ENCODE measurements at places on chromosomes 4 and X. TPM values are rescaled to one million over a fixed set of nuclear protein-coding genes. Genes with fewer than 3 reads are reported as not detected.

TMEM150C gene
- 4.3 TPM for total RNA-seq

TRIML1 gene
- not detected for total RNA-seq

IGSF1 gene
- total RNA-seq = not detected

FAM9C gene
- total RNA-seq = not detected

WNK3 gene
- 1.3 TPM for total RNA-seq

JAKMIP1 gene
- total RNA-seq = 0.79 TPM

NIPAL1 gene
- total RNA-seq = 1.6 TPM

ASB5 gene
- total RNA-seq = not detected

PCDH7 gene
- 6.8 TPM for total RNA-seq

DNA sequence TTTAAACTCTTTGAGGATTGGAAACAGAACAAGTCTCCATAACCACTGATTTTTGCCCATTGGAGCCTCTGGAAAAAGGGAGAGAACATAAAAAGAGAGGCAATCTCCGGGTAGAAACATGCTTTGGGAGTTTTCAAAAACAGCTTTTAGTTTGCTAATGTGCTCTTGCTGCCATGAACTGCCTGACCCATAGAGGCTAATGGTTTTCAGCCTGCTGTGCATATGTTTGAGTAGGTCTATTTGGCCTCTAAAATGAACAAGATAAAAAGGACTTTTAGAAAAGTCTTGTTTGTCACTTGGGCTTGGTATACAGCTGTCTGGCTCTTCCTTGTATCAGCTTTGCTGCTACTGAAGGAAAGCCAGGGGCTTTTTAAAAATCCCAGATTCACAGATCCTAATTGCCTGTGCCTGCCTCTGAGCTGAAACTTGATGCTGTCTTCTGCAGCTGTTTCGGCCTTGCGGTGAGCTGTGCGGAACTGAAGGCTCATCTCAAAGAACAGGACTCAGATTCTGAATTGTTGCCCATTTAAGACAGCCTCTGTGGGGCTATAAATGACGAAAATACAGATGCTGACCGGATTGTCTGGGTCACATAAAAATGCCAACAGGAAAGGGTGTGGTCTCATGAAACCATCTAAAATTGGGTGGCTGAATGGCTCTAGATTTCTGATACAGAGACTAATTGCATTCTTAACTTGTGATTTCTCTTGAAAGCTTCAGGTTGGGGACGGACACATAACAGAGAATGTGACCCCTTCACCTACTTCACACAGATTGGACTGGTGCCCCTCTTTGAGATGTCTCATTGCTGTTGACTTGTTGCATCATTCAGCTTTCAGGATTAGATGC is 18.4 kb upstream of the ZNF41 start:
- DNase-seq = no peak

DNA sequence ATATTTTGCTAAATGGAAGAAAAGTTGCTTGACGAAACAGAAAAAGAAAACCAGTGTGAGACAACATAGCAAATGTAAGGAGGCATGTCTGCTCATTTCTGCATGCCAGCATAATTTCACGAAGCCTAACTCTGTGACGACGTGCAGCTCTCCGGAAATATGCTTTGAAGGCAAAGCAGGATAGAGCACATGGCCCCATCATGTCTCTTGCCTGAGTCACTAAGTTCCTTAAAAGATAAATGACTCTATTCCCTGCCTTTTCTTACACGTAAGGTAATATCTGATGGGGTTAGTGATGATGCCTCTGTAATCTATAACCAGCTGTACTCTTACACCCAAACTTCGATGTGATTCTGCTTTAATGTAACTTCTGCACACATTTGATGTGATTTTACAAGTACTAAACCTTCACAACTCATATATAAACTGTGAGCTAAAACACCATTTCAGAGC is 64.5 kb downstream of the ANXA3 start:
- DNase-seq = no peak

GRCh38 chrX:135432453-135432852 is 10.7 kb downstream of the SMIM10L2A start:
- no peak for DNase-seq

DNA sequence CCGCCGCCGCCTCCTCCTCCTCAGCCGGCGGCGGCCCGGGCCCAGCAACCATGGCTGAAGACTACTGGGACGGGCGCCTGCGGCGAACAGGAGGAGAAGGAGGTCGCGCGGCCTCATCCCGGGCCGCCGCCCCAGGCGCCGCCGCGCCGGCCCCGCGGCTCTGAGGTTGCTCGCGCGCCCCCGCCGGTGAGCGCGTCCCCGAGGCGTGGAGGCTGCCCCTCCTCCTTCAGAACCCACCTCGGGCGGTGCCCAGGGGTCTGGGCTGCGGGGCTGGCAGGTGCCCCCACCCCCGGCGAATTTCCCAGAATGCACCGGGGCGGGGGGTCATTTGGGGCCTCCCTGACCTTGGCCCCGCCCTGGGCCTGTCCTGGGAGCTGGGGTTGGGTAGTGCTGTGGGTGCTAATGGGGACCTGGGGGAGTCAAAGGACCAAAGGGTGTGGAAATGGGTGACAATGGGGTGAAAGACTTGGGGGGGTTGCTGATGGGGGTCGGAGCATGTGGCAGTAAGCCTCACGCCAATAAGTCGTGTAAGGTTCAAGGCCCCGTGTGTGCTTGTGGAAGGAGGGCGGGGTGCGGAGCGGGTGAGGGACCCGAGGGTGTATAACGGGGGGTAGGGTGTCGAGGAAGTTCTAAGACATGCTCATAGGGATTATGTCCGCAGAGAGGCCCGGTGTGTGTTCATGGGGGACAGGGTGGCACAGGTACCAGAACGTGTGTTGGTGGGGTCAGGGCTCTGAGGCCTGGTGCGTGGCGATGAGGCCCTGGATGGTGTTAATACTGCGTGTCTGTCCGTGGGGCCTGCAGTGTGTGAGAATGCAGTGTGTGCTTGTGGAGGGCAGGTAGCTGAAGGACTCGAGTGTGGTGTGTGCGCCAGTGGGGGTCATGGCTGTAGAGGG is 687 bp downstream of the CDK16 start:
- no peak for DNase-seq

- peak; percentile 58 for DNase-seq
These were observed 72.6 kb upstream of the SLC4A4 start for GRCh38 chr4:71266090-71266794.

GRCh38 chrX:1074755-1075154 is 137.7 kb downstream of the CRLF2 start:
- no peak for DNase-seq

DNA sequence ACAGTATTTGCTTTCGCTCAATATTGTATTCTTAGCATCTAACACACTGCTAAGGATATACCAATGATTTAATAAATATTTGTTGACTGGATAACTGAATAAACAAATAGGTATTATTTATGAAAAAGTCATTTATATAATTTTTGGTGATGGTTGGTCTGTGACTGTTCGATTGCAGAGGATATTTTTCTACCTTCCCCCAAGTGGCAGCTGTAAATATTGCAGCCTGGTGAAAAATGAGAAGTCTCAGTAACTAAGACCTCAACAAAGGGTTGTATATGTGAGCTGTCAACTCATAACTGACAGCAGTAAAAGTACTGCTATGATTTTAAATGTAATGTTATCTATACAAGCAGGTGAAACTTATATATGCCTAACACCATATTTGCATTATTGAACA is 36.0 kb downstream of the HTR2C start:
- no peak for DNase-seq

- no peak for DNase-seq
These were observed 46.4 kb upstream of the TMEM131L start for GRCh38 chr4:153419673-153420278.

GRCh38 chr4:10024303-10024702 is 3.0 kb upstream of the SLC2A9 start:
- peak; percentile 67 for DNase-seq

DNA sequence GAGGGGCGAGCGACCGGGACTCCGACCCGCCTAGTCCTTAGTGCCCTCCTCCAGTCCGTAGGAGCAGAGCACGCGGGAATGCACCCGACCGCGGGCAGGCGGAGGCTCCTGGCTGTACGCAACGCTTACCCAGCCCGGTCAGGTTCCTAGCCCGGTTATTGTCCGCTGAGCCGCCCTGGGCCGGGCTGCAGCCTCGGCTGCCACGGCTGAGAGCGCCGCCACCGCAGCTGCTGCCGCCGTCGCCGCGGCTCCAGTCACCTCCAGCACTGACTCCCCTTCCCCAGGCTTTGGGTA is at the start of gene AMER1:
AMER1 (minus strand) TSS at position 268 of the 294 bp plus-strand sequence. CDS start 12,422 bp downstream, outside the sequence.
- peak; percentile 85 for DNase-seq

DNA sequence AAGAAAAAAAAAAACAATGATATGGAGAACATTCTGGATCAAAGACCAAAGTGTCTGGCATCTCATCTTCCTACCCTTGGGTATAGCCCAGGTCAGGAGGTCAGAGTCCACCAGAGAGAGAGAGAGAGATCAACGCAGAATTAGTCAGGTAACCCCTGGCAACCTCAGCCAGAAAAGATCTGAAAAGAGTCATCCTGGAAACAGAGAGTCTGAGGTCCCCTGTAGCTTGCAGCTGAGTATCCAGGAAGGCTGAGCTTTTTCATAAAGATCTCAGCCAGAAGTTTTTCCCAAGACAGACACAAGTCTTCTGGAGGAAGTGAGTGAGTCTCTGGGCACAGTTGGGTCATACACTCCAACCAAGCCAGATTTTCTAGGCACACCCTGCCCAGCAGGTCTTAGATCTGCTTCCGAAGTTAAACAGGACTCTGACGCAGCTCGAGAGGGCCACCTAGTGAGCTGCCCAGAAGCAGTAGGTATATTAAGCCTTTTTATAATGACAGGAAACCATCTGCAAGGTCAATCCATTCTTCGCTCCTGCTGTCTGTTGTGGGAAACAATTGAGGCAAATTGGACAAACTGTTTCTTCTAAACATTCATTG is 35.7 kb downstream of the ACE2 start:
- DNase-seq = peak; percentile 29

GRCh38 chrX:32153585-32153984 is 1057.8 kb downstream of the DMD start:
- DNase-seq = no peak

DNA sequence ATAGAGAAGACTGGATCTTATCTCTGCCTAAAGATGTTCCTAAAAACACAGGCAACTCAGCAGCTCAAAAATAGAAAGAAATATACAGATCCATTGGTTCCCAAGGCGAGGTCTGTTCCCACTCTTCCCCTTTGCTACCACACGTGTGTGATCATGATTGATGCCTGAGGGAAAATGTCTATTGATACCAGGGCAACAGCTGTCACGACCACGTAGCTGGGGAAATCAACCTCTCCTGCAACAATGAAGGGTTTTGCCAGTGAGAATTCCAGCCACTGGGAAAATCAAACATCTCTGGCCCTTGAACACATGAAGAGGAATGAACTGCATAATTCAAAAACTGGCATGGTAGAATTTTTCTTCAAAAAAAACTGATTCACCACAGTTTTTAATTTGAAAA is 131.0 kb upstream of the MAP3K15 start:
- no peak for DNase-seq

- DNase-seq = no peak
These were observed 17.6 kb upstream of the GABRA4 start for GRCh38 chr4:47010912-47011446.

DNA sequence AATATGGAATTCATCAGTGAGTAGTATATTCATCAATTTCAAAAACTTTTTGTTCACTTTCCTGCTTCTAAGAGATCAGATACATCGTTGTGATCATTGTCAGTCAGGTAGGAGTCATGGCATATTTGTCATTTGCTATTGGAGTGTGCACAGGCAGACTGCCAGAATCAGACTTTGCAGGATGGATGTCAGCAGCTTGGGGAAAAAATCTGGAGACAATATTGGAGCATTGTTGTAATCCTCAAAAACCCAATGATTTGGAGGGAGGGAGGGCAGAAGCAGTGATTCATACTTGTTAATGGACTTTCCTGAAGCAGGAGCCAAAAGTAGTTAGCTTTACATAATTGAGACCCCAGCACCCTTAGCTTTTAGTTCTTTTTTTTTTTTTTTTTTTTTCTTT is 59.6 kb upstream of the DRP2 start:
- no peak for DNase-seq

DNA sequence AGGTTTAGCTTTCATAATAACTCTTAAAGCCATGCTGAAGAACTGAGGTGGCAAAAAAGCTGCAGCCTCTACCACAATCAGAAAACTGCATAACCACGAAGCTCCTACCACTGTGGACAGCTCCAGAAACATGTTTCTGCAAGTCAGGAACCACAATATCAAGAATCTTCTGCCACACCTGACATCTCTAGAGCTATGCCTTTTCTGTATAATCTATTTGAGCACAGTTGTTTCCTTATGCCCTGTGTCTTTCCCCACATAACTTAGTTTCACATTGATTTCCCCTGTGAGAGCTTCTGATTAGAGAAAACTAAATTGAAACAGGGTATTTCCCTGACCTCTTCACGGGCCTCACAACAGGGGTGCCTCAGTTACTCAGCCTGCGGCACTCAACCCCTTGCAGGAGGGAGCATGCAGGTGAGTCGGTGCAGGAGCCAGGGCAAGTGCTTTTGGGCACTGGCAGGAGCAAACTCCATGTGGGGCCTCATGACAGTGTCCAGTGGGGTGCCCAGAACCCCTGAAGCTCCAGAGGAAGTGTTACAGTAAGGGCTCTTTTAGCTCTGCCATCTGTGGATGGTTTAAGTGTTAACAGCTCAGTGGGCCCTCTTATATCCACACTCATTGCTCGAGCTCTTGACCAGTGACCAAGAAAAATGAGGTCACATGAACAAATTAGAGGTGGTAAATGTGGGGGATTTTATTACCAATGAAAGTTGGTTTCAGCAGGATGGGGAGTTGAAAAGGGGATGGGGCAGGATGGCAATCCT is 132.8 kb upstream of the BMP3 start:
- DNase-seq = no peak

All from left lung (tissue), 14 donors.